ENCODE measurements at places on chromosomes 7 and 10. TPM values are rescaled to one million over a fixed set of nuclear protein-coding genes. Genes with fewer than 3 reads are reported as not detected.

The PGAM2 gene
- total RNA-seq: 0.72 TPM

The IL15RA gene
- 1.4 TPM for total RNA-seq

The PNLIPRP2 gene
- 1.2 TPM for total RNA-seq

The BMI1 gene
- 36.6 TPM for total RNA-seq

The SPDYE9 gene
- total RNA-seq: not detected

The GRB10 gene
- 18.8 TPM for total RNA-seq

The LIPK gene
- 3.2 TPM for total RNA-seq

The PDZD7 gene
- total RNA-seq: 1.4 TPM

The CDC14C gene
- not detected for total RNA-seq

The CYP17A1 gene
- not detected for total RNA-seq

The NUDCD3 gene
- total RNA-seq: 82.1 TPM

DNA sequence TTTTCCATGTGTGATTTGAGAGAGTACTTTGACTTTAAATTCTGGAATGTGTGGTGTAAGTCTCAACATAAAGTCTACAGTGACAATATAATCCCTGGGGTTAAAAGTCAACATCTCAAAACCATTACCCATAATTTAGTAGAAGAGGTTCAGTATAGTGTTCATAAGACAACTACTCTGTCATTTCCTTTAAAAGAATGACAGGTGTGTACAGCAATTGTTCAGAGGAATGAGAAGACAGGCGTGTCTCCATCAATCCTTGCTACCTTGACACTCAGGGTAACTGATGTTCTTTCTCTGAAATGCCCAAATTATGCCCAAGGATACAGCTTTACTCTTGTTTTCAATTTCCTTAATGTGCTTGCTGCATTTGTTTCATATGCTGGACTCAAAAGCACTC, 256.4 kb downstream of the DYNC1I1 start:
- H3K4me3 ChIP-seq: no peak overlapping the region
- H3K27me3 ChIP-seq: peaks cover 8% of the 10 kb centered on the region
- no peak for DNase-seq
- H3K4me1 ChIP-seq: peaks cover 15% of the 10 kb centered on the region
- no peak overlapping the region for H3K27ac ChIP-seq

DNA sequence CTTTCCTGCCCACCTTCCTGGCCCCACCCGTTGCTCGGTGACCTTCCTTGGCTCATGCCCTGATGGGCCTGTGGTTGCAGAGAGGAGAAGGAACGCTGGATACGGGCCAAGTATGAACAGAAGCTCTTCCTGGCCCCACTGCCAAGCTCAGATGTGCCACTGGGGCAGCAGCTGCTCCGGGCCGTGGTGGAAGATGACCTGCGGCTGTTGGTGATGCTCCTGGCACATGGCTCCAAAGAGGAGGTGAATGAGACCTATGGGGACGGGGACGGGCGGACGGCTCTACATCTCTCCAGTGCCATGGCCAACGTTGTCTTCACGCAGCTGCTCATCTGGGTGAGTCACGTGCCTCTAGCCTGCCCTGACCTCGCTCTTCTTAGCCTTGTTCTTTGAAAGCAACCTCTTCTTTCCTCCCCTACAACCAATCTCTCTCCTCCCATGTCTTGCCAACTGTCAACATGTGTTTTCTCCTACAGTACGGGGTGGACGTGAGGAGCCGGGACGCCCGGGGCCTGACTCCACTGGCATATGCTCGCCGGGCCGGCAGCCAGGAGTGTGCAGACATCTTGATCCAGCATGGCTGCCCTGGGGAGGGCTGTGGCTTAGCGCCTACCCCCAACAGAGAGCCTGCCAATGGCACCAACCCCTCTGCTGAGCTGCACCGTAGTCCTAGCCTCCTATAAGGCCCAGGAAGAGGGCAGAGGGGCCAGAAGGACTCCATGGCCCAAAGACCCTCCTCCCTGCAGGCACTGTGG, 24.1 kb downstream of the GBX1 start:
- H3K27ac ChIP-seq: no peak overlapping the region
- H3K36me3 ChIP-seq: peaks cover 22% of the 10 kb centered on the region
- no peak overlapping the region for H3K4me3 ChIP-seq
- no peak for DNase-seq

GRCh38 chr10:33632432-33632831, 298.0 kb upstream of the NRP1 start:
- DNase-seq: no peak

DNA sequence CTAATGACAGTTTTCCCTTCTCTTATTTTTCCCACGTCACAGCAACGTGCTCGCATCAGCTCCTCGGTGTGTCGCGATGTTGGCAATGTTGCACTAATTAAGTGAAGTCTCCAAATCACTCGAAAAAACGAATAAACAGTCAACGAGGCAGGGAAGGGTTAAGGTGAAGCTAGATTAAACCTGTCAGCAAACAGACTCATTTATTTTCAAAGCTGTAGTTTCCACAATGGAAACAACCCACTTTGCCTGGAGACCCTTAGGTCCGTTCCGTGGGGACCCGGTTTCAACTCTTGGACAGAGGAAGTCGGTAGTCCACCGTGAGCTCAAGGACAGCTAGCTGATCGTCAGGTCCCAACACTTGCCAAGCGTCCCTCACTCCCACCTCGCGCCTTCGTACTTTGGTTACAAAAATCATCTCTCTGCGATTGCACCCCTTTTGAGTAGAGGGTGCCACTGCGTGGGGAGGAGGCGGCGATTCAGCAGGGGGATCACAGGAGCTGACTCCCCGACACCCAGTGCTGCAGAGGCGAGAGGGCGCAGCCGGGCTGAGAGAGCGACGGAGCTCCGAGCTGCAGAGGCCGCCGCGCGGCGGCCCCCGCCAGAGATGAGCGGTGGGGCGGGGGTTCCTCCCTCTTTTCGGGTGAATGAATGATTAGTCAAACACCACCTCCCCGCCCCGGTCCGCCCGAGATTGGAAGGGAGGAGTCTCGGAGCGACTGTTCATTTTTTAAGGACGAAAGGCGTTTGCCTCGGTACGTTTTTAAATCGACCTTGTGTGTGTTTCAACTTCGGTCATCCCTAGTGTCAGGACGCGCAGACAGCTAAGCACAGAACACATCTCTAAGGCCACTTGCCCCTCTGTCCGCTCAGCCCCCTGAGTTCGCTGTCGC, 1.3 kb upstream of the BMPER start:
- H3K4me3 ChIP-seq: peak overlapping the region; percentile 90
- H3K27me3 ChIP-seq: peaks cover 79% of the 10 kb centered on the region
- H3K36me3 ChIP-seq: peaks cover 4% of the 10 kb centered on the region
- H3K27ac ChIP-seq: no peak overlapping the region

DNA sequence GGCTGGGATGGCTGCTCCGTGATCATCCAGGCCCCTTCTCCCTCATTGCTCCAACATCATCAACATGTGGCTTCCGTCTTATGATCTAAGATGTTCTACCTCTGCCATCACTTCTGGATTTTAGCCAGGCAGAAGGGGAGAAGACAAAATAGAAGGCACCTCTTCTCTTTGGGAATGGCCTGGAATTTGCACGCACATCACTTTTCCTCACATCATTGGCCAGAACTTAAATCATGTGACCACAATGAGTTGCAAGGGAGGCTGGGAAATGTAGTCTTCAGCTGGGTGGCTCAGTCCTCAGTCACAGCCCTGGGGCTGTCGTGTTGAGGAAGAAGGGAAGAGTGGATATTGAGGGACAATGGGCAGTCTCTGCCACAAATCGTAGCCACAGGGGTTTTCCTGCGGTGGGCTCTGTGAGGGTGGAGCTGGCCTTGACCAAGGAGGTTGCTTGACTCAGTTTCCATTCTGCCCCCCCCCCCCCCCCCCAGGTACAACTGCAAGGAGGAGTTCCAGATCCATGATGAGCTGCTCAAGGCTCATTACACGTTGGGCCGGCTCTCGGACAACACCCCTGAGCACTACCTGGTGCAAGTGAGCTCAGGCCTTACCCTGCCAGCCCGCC, 50.3 kb downstream of the PALD1 start:
- no peak overlapping the region for H3K27ac ChIP-seq
- H3K4me1 ChIP-seq: no peaks in the 10 kb centered on the region
- no peak overlapping the region for H3K4me3 ChIP-seq
- DNase-seq: no peak
- H3K27me3 ChIP-seq: peaks cover 3% of the 10 kb centered on the region
- peaks cover 3% of the 10 kb centered on the region for H3K36me3 ChIP-seq

DNA sequence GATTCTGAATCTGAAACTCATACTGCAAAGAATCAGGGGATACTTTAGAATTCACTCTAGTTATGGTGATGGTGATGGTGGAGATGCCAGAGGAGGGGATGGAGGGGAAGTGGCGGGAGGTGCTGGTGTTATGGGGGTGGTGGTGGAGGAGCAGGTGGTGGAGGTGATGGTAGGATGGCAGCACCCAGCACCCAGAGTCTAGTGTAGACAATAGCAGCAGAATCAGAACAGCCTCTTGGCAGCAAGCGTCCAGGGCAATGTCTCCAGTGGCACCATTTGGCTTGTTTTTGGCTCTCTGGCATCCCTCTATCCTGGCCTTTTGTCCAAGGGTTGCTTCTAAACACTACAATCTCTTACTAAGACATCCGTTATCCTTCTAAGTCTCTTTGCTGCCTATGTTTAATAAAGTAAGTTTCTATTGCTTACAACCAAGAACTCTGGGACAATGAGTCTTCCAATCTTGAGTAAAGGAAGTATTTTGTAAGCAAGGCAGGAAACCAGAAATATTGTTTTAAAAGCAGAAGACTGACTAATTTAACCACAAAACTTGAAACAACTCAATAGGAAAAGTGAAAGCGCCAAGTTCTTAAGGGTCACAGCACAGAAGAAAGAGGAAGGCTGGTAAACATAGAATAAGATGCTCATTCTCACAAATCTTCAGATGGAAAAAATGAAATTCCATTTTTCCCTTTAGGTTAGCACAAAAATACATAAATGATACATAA, 42.4 kb upstream of the GDF10 start:
- H3K27me3 ChIP-seq: peaks cover 3% of the 10 kb centered on the region
- H3K4me1 ChIP-seq: peaks cover 11% of the 10 kb centered on the region
- no peak overlapping the region for H3K4me3 ChIP-seq
- H3K36me3 ChIP-seq: no peaks in the 10 kb centered on the region
- DNase-seq: no peak
- H3K27ac ChIP-seq: no peak overlapping the region

DNA sequence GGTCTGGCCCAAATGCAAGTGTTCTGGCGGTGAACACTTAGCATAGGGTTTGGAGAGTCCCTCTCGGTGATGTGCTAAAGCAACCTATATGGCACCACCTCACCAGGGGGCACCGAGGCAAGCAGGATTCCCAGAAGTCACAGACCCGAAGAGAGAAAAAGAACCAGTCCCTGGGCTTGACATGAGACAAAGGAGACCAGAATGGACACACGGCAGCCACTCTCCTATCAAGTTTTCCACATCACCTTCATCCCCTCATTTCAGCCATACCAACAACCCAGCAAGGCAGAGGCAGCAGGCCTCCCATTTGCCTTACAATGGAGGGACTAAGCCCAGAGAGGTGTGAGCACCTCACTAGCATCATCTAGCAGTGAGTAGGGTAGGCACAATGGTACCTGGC, 19.7 kb downstream of the GPRIN2 start:
- DNase-seq: no peak
- peaks cover 3% of the 10 kb centered on the region for H3K36me3 ChIP-seq
- H3K4me3 ChIP-seq: no peak overlapping the region
- H3K4me1 ChIP-seq: peaks cover 11% of the 10 kb centered on the region

- H3K36me3 ChIP-seq: no peaks in the 10 kb centered on the region
- no peaks in the 10 kb centered on the region for H3K27me3 ChIP-seq
- peaks cover 8% of the 10 kb centered on the region for H3K4me1 ChIP-seq
- no peak overlapping the region for H3K27ac ChIP-seq
- DNase-seq: no peak
- no peak overlapping the region for H3K4me3 ChIP-seq
Measured at GRCh38 chr10:84951616-84952015, 623.2 kb downstream of the CCSER2 start.

- H3K4me1 ChIP-seq: peaks cover 12% of the 10 kb centered on the region
- H3K4me3 ChIP-seq: no peak overlapping the region
- no peak for DNase-seq
- H3K27me3 ChIP-seq: no peaks in the 10 kb centered on the region
- peak overlapping the region; percentile 17 for H3K27ac ChIP-seq
- H3K36me3 ChIP-seq: peaks cover 38% of the 10 kb centered on the region
Measured at GRCh38 chr7:47300472-47301104, 281.3 kb downstream of the TNS3 start.

DNA sequence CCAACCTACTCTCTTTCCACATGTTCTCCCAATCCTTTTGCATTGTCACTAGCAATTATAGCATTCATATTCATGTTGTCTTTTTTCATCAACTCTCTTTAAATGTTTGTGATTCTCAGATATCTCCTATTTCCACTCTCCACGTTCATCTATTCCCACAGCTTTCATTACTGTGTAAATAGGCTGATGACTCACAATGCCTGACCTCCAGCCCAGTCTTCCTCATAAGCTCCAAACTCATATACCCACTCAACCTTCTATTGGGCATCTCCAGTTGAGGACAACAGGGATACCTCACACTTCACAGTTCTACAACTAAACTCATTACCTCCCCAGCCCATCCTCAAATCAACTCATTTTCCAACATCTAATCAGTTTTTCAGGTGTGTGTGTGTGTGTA, 194.1 kb downstream of the DGKI start:
- DNase-seq: no peak

DNA sequence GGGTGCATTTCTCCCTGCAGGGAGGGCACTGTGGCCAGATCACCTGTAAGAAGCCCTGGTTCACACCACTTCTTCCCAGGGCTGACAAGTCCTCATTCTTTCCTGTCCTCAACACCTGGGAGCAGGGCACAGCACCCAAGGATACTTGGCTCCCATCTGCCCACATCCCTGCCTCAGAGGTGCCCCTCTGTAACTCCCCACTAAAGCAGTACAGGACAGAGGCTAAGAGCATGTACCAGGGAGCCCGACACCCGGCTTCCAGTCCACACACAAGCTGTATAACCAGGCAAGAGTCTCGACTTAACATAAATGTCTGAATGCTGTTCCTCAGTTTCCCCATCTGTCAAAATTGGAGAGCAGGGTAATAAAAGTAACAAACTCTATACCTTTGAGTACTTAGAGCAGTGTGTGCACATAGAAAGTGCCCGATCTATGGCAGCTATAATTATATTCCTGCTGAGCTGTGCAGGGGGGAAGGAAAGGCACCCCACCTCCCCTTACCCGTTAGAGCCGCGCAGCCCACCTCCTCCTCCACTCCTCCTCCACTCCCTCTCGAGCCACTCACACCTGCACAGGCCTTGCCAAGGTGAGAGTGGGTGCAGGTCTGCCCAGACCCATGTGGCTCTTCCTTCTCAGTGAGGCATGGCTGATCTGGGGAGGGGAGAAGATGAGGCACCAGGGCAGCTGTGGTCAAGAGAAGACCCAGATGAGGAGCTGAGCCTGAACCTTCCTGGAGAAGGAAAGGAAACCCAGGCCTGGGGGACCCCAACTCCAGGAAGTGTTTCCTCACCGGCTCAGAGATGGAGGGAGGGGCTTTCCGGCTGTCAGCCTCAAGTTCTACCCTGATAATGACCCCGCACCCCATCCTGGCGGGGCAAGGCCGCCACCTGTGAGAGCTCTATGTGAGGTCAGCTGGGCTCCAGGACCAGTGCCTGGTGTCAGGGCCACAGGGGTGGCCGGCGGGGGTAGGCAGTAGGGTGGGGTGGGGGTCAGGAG, 22.6 kb downstream of the PODXL start:
- peaks cover 4% of the 10 kb centered on the region for H3K4me1 ChIP-seq
- H3K4me3 ChIP-seq: no peak overlapping the region
- no peak for DNase-seq
- H3K27me3 ChIP-seq: no peaks in the 10 kb centered on the region
- H3K27ac ChIP-seq: no peak overlapping the region

Measured in type B pancreatic cell (in vitro differentiated cells).